ENCODE measurements at places on chromosomes 11 and 22.
A peak's percentile ranks its signal among the peaks of the same experiment; 100 is the strongest.

GRCh38 chr11:4539603-4540219 lies 5.3 kb upstream of the OR52M1 start:
- DNase-seq, result peak; percentile 61

DNA sequence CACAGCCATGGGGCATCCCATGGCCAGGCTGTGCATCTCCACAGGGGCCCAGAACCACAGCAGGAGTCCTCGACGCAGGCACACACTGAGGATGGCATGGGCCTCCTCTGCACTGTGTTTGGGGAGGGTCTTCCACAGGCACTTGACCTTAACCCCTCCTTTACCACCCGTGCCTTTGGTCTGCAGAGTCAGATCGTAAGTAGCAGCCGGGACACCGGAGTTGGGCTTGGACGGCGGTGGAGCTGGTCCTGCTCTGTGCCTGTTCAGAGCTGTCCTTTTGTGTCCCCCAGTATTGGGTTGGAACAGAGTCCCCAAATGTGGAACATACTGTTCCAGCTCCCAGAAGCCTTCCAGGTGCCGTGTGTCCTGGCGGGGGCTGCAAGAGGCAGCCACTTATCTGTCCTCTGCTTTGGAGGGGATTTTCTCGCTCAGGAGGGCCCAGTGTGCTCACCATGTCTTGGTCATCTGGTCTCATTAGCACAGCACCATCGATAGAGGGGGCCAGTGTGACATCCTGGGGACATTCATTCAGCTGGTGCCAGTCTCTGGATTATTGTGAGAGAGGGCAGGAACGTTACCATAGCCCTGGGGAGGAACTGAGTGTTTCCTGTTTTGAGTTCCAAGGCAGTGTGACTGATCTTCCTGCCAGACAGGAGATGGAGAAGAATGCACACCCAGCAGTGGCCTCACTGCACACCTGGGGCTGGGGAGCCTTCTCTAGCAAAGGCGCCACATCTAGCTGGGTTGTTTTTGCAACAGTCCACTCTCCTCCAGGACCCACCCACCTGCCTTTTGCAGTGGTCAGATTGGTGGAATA lies 12.4 kb downstream of the CRELD2 start:
- DNase-seq, result peak; percentile 63

GRCh38 chr11:113736323-113736722 lies 30.2 kb upstream of the TMPRSS5 start:
- DNase-seq, result no peak

DNA sequence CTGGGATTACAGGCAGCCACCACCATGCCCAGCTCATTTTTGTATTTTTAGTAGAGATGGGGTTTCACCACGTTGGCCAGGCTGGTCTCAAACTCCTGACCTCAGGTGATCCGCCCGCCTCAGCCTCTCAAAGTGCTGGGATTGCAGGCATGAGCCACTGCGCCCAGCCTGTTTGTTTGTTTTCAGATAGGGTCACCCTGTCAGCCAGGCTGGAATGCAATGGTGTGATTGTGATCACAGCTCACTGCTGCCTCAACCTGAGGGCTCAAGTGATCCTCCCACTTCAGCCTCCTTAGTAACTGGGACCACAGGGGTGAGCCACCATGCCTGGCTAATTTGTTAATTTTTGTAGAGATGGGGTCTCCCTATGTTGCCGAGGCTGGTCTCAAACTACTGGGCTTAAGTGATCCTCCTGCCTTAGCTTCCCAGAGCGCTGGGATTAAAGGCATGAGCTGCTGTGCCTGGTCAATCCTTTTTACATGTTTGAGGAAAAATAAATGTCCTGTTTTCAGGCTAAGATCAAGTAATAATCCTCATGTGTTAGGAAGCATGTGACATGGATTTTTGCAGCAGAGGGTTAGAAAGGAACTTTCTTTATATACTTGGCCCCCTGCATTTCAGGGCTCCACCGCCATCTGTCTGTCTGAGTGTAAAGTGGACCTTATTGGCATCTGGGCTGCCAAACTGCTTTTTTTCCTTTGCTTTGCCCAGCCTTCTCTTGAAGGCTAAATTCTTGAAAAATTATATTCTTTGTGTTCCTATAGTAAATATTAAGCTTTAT lies 4.8 kb upstream of the SLC3A2 start:
- no peak for DNase-seq

GRCh38 chr11:70799386-70799785 lies 401.1 kb downstream of the CTTN start:
- DNase-seq, result no peak

GRCh38 chr11:70464509-70465361 lies 66.4 kb downstream of the CTTN start:
- no peak for DNase-seq

GRCh38 chr22:29780748-29781676 lies 13.8 kb downstream of the UQCR10 start:
- no peak for DNase-seq

- no peak for DNase-seq
Observed at GRCh38 chr11:75561426-75562047, 516 bp upstream of the SERPINH1 start.

- no peak for DNase-seq
Observed at GRCh38 chr22:35544189-35544588, 3.6 kb downstream of the RASD2 start.

DNA sequence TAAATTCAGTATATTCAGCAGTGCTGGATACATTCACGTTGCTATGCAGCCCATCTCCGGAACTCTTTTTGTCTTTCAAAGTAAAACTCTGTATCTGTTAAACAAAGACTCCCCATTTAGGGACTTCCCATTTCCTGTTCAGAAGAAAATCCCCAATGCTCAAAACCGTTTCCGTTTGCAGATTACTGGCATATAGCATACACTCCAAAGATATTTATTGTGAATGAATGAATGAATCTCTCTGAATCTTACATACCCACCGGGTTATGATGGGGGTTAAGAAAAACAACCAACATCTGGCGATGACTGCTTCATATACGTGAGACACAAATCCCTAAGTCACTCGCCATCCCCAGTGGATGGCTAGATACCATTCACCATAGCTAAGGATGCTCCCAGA lies 1.6 kb downstream of the THY1 start:
- DNase-seq, result no peak

- DNase-seq, result no peak
Observed at GRCh38 chr11:8040261-8040920, 40.6 kb upstream of the TUB start.

DNA sequence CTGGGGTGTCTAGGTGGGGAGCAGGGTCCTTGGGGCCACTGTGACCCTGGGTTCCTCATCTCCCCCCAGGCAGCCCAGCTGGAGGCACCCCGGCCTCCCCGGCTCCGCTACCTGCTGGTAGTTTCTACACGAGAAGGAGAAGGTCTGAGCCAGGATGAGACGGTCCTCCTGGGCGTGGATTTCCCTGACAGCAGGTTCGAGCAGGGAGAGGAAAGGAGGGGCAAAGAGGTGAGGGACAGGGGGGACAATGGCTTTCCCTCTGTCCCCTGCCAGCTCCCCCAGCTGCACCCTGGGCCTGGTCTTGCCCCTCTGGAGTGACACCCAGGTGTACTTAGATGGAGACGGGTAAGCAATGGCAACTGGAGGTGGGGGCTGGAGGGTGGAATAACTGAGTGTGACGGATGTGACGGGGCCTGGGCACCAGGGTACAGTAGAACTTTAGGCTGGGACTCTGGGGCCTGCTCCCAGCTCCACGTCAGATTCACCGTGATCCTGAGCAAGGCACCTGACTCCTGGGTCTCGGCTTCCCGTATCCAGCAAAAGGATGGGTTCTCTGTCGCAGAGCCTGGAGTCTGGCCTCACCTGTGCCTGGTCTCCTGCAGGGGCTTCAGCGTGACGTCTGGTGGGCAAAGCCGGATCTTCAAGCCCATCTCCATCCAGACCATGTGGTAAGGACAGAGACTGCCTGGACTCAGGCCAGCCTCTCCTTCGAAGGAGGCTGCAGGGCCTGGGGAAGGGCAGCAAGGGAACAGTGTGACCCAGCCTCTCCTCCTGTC lies 3.6 kb downstream of the SSH3 start:
- no peak for DNase-seq

DNA sequence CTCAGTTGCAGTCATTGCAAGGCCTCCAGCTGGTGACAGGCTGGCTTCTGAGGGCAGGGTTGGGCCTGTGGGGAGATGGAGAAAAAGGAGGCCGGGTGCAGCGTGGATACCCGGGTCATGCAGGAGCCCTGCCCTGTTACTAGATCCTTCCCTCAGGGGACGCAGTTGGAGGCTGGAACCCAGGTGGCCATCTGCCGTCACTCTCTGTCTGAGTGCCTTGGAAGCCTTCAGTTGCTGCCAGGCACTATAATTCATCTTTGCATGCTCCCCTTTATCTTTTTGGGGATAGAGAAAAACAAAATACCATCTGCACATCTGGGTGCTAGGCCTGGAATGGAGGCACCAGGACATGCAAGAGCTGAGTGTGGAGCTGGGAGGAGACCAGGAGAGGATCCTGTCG lies 82.7 kb downstream of the TP53I11 start:
- no peak for DNase-seq

GRCh38 chr11:122754553-122755322 lies 83.6 kb upstream of the CRTAM start:
- peak; percentile 66 for DNase-seq

GRCh38 chr11:16167706-16168487 lies 188.4 kb downstream of the SOX6 start:
- DNase-seq, result no peak

- no peak for DNase-seq
Observed at GRCh38 chr11:107744736-107745135, 32.9 kb upstream of the SLN start.

DNA sequence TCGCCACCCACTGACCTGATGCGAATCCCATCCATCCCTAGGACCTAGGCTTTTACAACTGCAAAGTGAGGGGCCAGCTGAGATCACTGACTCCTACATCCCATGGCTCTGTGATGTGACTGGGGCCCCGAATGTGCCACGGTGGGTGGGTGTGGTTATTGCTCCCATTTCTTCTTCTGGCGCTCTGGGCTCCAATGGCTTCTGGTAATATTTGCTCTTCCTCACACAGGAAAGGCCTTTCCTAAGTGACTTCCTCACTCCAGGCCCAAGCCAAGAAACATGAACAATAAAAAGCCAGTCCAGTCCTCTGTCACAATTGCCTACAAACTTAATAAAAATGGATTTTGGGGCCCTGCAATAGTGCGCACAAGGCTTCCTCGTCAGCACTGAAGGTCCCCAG lies 78.1 kb downstream of the GALNT18 start:
- no peak for DNase-seq

DNA sequence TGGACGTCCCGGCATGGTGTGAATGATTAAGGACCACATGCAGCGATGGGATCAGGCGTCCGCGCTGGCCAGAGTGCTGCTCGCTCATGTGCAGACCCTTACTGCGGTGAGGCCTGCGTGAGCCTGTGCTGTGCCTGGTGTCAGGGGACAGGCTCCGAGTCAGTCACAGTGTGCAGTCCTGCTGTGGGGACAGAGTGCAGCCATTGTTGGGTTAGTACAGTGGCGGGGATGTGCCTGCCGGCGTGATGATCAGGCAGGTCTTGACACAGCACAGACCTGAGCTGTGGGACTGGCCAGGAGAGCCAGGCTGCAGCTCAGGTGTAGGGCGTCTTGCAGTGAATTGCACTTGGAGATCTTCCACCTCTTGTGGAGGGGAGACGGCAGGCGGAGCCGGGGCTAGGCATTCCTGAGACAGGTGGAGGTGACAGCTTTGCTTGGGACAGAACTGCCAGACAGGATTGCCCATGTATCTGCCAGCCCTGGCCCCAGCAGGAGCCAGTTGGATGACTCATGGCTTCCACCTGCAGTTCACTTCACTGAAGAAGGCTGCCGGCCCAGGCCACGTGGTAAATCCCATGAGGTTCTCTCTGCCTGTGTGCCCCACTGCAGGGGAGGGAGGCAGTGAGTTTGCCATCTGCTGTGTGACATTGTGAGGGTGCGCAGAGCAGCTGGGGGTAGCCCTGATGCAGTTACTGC lies 17.3 kb downstream of the TRMU start:
- DNase-seq, result no peak

GRCh38 chr11:79226126-79226525 lies 214.7 kb downstream of the TENM4 start:
- no peak for DNase-seq

DNA sequence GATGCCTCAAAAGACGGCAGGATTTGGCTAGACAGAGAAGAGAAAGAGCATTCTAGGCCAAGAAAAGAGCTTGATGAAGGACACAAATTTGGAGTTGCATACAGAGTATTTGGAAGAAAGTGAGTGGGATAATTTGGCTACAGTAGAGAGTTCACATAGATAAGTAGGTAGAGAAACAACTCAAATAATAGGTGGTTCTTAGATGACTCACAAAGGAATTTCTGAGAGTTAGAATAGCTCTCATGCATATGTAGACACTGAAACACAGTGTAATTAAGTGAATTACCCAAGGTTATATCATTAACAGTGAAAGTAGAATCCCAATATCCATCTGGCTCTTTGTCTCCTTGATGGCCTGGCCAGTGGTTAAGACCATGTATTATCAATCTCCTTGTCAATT lies 228.6 kb upstream of the DDI1 start:
- no peak for DNase-seq

DNA sequence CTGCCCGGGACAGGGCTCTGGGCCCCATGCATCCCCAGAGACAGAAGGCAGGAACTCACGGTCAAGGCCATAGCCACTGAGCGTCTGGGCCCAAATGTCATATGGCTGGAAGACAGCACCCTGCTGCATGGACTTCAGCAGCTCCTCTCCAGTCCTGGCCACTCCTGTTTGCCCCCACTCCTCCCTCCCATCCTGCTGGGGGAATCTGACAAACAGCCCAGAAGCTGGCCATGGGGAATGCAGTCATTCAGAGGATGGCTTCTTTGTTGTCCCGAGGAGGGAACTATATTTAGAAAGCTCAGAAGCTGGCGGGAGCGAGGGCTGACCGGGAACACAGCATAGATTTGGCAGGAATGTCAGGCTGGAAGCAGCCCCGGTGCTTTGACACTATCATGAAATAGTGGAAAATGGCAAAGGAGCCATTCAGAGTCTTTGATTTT lies 35.0 kb downstream of the DKK3 start:
- no peak for DNase-seq

DNA sequence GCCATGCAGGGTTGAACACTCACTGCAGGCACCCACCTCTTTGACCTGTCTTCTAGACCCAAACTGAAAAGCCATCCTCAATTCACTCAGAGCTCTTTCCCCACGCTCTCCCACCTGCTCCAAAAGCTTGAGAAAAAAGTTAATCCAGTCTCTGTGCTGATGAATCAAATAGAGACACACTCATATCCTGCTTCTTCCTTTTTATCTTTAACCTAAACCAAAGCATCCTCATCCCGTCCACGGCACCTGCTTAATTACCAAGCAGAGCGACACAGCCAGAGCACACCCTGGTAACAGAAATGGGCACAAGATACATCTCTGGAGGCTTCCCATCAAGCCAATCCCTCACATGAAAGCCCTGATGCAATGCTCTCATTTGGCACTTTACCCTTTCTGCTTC lies 102.6 kb downstream of the PLEKHA7 start:
- no peak for DNase-seq

All from activated CD8-positive, alpha-beta T cell treated with anti-CD3 and anti-CD28 coated beads, Interleukin-2, amount 10 ng/mL, durations not matched to agents 7 days and 5 days (primary cell).